Activated T-cell treated with anti-CD3 and anti-CD28 coated beads, Interleukin-2, amount 50 U/mL, for 48 hours (primary cell): ENCODE measurements at places on chromosomes 12 and 14.

- peak; percentile 55 for DNase-seq
These were observed at the start of gene CACNA1C for GRCh38 chr12:2052826-2053678. TSS of gene CACNA1C (plus strand) at chr12:2052987. CDS start at chr12:2053563, 576 bp downstream.

DNA sequence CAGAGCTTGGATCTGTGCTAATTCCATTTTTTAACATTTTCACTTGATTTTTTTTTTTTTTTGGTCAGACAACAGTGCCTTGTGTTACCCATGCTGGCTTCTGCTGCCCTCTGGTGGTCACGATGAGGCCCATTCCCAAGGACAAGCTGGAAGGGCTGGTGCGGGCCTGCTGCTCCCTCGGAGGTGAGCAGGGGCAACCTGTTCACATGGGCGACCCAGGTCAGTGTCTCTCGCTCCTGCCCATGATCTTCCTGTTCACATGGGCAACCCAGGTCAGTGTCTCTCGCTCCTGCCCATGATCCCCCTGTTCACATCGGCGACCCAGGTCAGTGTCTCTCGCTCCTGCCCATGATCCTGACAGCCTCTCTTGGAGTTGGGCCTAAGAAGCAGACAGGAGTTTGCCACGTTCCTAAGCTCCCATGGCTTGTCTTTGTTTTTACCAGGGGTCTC, 59.4 kb downstream of the DGLUCY start:
- DNase-seq: peak; percentile 85

DNA sequence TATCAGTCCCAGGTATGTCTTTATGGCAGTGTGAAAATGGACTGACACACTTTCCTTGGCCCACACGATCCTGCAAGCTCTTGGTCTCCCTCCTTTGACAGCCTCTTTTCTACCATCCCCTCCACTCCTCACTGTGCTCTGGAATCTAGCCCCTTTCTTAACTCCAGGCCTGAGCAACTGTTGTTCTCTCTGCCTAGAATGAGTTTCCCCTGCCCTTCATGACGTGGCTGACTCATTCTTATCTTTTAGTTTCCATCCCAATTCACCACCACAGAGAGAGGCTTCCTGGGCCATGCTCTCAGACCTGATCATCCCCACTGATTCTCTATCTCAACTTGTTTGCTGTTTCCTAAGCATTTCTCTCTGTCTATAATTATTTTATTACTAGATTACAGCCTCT, 157.4 kb upstream of the HMGA2 start:
- DNase-seq: no peak

- DNase-seq: no peak
These were observed 958 bp downstream of the RTN1 start for GRCh38 chr14:59869381-59870255.

GRCh38 chr14:38755036-38755435, 348.0 kb downstream of the SEC23A start:
- no peak for DNase-seq

DNA sequence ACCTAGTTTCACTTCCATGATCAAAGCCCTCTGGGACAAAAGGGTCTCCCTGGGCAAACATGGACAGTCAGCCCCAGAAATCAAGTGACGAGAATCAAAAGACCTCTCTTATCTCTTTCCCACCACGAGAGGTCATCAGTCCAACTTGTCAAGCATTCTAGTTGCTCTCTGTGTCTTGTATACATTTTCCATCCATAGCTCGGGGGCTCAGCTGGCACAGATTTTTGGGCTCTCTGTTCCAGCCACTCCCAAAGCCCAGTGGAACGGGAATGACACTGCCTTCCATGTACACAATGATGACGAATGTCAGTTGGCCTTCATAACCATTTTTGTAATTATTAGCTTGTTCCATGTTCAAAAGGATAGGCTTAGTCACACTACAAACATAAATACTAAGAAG, 29.7 kb downstream of the NOS1 start:
- DNase-seq: no peak

GRCh38 chr12:94171595-94171930, 23.2 kb downstream of the PLXNC1 start:
- no peak for DNase-seq

DNA sequence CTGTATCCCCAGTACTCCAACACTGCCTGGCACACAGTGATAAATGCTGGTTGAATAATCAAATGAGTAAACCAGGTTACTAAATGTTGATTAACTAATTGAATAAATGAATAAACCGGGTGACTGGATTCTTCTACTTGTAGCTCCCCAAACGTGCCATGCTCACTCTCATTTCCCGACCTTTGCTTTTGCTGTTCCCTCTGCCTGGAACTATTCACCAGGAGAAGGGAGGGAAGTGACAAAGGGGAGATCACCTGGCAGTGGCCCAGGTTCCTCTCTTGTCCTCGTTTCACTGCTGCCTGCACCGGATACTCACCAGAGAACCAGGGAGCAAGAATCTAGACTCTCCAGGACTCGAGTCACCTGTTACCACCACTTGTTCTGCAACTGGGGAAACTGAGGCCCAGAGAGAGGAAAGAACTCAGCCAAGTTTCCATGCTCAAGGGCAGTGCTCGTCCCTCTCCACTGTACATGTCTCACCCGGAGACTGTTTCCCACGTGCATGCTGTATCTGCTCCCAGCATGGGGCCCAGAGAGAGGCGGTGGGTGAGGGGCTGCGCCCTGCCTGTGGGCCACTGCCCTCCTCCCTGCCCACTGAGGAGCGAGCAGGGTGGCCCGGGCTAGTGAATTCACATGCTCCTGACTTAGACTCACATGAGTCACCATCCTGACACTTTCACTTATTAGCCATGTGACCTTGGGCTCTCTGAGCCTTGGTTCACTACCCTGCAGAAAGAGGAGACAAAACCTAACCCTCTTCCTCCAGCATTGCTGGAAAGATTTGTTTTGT, 17.7 kb upstream of the POP5 start:
- DNase-seq: no peak
